ENCODE measurements at places on chromosomes 1 and 21.

DNA sequence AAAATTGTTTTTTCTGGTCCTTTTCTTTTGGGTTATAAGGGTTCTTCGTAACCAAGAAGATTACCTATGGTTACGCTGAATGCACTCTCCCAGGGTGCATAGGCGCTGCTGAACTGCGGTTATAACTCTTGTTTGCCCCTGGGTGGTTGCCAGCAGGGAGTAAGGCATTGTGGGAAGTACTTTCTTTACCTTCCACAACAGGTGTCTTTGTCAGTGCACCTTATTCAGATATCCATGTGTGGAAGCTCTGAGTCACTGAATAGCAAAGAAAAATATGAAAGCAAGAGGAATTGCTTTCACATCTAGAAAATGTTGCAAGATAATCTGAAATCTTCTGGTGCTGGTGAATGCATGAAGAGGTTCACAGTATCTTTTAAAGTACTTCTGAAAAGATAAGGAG lies 124.4 kb upstream of the CACYBP start:
- DNase-seq: no peak

- DNase-seq: no peak
These were observed 51.2 kb downstream of the PLXNA2 start for GRCh38 chr1:208192995-208193394.

DNA sequence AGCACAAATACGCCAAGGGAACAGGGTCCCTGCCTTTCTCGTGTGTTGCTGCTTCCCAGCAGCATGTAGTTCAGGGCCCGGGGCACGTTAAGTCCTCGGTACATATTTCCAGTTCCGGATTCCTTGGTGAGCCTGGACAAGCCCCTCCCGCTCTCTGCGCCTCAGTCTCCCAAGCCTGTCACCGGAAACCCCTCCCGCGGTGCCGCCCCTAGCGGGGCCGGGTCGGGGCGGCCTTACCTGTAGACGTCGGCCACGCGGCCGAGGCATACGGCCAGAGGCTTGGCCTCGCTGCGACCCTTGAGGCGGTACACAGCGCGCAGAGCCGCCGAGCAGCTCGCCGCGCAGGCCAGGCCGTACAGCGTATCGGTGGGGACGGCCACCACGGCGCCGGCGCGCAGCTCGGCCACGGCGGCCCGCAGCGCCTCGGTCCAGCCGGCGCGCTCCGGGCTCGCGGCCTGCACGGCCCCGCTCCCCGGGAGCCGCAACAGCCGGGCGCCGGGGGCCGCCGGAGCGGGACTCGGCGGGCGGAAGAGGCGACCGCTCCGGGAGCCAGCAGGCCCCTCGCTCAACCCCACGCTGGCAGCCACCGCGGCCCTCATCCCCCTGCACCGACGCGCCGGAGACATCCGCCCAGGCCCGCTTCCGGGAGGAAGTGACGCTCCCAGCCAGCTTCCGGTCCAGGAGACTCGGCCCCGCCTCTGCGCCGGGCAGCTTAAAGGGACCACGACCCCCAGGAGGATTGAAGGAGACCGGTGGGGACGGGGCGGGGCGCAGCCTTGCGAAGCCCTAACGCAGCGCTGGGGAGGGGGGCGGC lies at the start of the genes C1orf122 and YRDC:
C1orf122 (plus strand) TSS at position 236 of the 814 bp plus-strand sequence. CDS start 615 bp downstream, outside the sequence.
YRDC (minus strand) TSS at position 654 of the 814 bp plus-strand sequence; CDS start at position 626, 28 bp downstream.
- peak; percentile 81 for DNase-seq

- DNase-seq: no peak
These were observed 9.9 kb upstream of the SLAMF1 start for GRCh38 chr1:160656737-160657136.

DNA sequence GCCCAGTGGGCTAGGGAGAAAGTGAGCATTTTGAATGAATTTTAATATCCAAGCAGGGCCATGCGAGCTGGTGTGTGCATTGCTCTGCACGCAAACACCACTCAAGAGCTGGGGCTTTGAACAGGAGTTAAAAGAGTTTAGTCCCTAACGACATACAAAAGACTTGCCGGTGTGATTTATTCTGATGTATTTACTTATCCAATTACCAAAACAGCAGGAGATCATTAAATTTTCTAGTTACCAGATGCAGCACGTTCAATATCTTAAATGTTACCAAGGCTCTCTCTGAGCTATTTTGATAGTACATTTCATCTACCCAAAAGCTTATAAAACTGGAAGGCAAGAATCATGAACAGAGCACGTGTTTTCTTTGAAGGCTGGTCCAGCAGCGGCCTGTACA lies 30.0 kb upstream of the DMRTA2 start:
- no peak for DNase-seq

DNA sequence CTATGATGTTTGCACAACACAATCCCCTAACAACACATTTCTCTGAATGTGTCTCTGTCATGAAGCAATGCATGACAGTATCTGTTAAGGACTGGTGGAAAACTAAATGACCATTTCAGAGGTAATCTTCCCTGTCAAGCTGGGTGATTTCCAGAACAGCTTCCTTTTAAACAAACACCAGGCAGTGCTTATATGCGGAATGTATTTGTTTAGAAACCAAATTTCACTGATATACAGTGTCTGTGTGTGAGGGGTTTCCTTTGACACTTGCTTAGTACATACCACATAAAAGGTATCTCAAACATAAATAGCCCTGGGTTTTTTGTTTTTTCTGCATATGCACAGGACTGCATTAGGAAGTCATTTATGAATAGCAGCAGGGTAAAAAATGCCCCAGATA lies 95.6 kb downstream of the TGFBR3 start:
- DNase-seq: no peak

- DNase-seq: peak; percentile 54
These were observed 24.4 kb downstream of the PLXNA2 start for GRCh38 chr1:208219659-208220282.

- no peak for DNase-seq
These were observed 111.1 kb downstream of the FNBP1L start for GRCh38 chr1:93559045-93559444.

GRCh38 chr1:154478013-154478412 lies 24.0 kb upstream of the TDRD10 start:
- DNase-seq: no peak

- no peak for DNase-seq
These were observed 653 bp upstream of the IFFO2 start for GRCh38 chr1:18957136-18957521.

- DNase-seq: no peak
These were observed 46.1 kb downstream of the MEGF6 start for GRCh38 chr1:3564921-3565831.

DNA sequence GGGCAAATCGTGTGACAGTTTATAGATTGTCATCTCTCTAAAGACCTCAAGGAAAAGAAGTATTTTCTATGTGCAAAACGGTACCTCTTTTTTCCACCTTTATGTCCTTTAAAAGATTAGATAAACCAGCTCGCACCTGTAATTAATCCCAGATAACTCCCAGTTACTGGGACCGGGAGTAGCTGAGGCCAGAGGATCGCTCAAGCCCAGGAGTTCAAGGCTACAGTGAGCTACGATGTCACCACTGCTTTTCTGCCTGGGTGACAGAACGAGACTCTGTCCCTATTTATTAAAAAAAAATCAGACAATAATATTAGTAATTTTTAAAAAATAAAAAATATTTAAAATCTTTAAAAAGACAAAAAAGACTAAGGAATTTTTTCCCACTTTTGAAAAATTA lies 141.4 kb downstream of the NR5A2 start:
- no peak for DNase-seq

- peak; percentile 3 for DNase-seq
These were observed 19.9 kb downstream of the INSRR start for GRCh38 chr1:156838972-156839371.

DNA sequence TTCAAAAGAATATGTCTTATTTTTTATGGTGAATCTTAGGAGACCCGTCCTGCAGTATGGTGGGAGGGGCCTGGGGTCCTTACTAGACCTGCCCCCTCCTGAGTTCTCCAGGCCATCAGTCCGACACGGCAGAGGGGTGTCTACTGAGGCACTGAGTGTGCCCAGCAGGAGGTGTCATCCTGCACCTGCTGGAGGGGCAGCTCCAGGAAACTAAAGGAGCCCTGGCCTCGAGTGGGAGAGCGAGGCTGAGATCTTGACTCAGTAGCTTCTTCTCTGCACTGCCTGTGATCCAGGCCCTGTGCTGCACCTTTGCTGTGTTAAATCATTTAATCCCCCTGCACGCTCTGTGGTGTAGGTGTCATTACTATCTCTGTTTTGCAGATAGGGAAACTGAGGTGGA lies 587.7 kb downstream of the PTPRU start:
- no peak for DNase-seq

- no peak for DNase-seq
These were observed 127.8 kb downstream of the MACF1 start for GRCh38 chr1:39332291-39332690.

DNA sequence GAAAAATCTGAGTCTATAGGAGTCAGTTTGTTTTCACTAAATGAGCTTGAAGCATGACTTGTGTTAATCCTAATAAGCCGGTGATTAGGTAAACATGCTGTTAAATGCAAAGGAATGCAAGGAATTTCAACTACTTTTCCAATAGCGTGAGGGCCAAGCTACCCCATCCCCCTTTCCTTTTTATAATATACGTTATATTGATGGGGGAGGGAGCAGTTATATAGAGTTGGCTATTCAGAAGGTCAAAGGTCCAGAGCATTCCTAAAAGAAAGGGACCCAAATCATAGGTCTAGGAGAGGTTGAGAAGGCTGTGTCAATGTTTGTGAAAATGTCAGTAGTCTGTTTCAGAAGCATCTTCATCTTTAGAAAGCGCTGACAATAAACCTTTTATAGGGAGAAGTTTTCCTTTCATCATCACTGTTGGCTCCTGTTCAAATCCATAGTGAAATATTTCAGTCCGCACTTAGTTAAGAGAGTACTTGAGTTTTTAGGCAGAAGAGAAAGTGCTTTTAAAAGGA lies 3.8 kb downstream of the CCN1 start:
- DNase-seq: peak; percentile 70

DNA sequence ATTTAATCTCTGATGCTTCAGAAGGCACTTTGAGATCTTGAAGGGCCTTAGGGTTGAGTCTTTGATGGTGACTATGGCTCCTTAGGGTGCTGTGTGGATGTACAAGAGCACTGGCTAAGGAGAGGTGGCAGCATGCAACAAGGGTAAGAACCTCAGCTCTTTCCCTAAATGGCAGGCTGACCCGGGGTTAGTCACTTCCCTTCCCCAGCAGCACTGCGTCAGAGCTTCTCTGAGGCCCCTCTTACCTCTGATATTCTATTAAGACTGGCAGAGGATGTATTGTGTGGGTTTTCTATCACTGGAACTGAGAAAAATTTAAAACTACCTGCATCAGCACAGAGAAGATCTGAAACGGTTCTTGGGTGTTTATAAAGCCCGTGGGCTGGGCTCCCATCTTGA lies 11.8 kb downstream of the C1orf116 start:
- DNase-seq: no peak

DNA sequence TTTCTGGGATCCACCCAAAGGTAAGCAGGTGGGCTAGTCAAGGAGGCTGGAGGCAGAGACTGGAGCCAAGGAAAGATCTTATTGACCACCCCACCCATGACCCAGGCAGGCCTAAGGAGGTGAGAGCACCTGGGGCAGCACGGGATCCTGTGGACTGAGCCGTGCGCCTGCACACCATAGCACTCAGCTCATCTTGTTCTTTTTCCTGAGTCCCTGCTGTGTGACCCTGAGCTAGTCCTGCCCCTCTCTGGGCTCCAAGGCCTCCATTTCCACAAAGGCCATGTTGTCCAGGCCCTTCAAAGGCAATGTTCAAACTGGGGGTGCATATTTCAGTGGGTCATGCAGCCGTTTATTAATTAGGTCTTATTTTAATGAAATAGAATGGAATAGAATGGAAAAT lies 7.2 kb downstream of the FAM131C start:
- no peak for DNase-seq

DNA sequence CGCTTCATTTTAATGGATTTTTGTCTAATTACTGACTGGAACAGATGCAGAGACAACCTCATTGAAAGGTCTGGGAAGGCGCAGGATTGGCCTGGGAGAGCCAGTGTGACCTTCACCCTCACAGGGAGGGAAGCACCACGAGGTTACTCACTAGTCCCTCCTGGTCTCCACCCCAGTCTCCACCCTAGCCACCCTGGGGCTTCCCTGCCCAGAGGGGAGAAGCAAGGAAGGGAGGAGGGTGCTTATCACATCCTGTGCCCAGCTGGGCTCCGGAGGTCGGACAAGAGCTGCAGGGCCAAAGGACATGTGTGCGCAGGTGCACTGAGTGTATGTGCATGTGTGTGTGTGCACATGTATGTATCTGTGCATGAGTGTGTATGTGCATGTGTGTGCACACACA lies 220.1 kb upstream of the VAMP3 start:
- DNase-seq: no peak

- DNase-seq: no peak
These were observed 6.2 kb downstream of the PGLYRP3 start for GRCh38 chr1:153306303-153307220.

DNA sequence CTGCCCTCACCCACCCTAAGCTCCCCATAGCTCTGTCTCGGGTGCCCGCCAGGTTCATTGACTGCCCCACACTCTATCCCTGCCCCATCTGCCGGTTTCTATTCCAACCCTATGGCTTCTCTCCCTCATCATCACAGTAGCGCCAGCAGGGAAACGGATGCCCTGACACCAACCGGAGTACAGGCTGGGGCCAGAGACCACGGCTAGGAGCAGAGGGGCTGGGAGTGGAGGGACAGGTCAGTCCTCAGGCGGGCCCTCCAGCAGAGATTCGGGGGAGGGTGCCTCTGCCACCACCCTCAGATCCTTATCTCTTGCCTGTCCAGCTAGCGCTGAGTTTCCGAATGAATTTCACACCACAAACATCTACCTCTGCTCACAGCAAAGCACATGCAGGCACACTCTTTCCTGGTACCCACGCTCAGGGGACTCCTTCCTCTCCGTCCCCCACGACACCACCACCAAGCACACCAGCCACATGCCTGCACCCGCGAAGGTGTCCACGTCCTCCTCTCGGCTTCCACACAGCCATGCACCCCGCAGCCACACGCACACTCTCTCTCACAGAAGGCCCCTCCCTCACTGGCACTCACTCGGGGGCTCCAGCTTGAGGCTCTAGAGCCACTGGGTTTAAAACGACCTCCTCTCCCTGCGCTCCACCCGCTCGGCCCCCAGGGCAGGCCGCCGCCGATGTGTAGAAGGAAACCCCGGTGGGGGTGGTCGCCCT lies 7.2 kb downstream of the TAL1 start:
- no peak for DNase-seq
